Cerebellar nuclear complex (tissue), 1 donor: ENCODE measurements at places on chromosomes 12 and 14.

GRCh38 chr12:44285321-44285960 is 449.6 kb downstream of the TMEM117 start:
- peak; percentile 59 for DNase-seq

- no peak for DNase-seq
These were observed 83.1 kb downstream of the AACS start for GRCh38 chr12:125148316-125148715.

DNA sequence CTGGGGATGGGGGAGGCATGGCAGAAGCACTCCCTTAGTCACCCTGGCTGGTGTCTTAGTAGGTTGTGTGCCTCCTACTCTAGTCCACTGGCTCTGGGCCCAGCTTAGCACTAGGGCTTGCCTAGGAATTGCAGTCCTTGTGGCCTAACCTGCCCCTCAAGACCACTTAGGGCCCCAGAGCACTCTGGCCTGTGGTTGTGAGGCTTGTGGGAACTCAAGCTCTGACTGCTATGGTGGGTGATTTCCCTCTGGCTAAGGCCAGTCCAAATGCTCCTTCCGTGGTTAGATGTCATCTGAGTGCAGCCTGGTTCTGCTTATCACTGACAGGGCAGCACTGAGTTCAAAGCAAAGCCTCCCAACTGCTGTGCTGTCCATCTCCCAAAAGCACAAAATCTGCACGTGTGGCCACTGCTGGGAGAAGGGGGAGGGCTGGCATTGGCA is 20.2 kb downstream of the FGD4 start:
- no peak for DNase-seq

GRCh38 chr14:99609245-99610170 is 5.5 kb upstream of the CCDC85C start:
- no peak for DNase-seq

DNA sequence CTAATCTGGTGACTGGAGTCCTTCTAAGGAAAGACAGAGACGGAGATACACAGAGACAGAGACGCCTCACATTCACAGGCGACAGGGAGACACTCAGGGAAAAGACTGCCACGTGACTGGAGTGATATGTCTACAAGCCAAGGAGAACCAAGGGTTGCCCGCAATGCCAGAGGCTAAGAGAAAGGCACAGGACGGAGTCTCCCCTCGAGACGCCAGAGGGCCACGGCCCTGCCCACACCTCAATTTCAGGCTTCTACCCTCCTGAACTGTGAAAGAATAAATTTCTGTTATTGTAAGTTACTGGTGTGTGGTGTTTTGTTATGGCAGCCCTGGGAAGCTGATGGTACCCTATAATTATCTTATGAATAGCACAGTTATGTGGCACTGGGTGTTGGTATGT is 11.6 kb upstream of the RAN start:
- no peak for DNase-seq

DNA sequence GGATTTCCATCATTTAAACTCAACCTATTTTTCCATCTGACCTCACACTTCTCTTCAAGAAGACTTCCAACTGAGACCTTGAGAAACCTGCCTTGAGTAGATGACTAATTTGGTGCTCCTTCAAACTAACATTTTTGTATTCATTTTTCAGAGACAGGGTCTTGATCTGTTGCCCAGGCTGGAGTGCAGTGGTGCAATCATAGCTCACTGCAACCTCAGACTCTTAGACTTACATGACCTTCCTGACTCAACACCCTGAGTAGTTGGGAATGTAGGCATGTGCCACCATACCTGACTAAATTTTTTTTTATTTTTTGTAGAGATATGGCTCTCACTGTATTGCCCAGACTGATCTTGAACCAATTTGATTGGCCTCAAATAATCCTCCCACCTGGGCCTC is 389.9 kb downstream of the PDZRN4 start:
- DNase-seq, result no peak

DNA sequence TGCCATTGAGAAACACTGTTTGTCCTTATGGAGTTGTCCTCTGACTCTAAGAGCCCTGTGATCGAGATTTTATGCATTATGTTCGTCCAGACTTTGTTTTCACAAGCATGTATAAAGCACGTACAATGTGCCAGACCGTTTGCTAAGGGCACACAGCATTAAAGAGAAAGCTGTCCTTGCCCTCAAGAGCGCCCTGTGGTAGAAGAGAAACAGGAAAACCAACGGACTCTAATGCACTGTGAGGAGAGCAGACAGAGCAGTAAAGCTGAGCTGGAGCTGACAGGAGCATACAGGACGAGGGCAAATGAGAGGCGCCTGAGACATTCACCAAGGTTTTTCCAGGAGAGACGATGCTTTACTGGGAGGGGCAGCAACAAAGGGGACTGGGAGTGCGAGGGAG is 66.2 kb upstream of the OVCH1 start:
- no peak for DNase-seq

- no peak for DNase-seq
These were observed 28.2 kb upstream of the PTGR2 start for GRCh38 chr14:73823339-73823885.

DNA sequence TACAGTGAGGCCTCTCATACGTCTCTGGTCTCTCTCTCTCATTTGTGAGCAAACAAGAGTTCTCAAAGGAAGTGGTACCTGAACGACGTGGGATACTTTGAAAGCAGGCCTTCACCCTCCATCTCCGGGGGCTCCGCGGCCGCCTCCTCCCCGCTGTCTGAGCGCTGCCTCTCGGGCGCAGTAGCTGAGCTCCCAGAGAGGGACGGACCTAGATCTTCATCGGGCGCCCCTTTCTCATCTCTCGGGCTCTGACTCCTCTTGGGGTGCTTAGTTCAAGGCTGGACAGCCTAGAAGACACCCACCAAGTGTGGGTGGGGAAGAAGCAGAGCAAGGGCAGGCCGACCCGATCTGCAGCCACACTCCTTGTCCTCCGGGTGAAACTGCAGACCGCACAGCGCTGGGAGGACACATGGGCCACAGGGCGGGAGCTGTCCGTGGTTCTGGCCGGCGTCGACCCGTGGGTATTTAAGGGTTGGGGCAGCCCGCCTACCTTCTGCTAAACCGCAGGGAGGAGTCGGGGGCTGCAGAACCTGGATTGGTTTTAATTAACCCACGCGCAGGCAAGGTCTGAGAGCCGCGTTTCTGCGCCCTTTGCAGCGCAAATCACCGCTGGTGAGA is 92.7 kb downstream of the PAH start:
- DNase-seq, result no peak

- DNase-seq, result no peak
These were observed 775.7 kb downstream of the TMTC2 start for GRCh38 chr12:83462419-83462818.

- no peak for DNase-seq
These were observed 58.4 kb downstream of the LLPH start for GRCh38 chr12:66072135-66072534.

DNA sequence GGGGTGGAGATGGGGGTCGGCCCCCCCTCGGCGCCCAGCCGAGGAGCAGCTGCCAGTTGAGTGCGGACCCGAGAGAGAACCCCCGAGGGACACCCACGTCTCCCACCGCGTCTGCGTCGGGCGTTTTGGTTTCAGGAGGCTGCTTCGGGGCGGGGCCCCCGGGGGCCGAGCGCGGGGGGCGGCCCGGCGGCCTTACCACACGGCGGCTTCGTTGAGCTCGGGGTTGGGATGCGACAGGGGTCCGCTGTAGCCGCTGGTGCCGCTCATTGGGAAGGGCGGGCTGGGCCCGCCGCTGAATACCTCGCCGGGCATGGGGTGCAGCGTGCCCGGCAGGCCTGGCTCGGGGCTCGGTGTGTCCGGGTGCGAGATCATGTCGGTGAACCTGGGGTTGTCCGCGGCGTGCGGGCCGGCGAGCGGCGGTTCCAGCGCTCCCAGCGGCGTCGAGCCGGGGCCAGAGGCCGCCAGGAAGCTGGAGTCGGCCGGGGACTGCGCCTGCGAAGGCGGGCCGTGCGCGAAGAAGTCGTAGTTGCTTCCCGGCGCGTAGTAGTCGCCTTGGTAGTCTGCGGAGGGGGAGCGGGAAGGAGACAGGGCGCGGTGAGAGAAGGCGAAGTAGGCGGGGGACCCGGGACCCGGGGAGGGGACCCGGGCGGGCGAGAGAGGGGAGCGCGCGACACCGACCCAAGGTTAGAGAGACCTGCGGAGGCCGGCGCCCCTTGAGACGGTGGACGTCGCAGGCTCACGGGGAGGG is 8.5 kb downstream of the LHX5 start:
- DNase-seq, result no peak

- no peak for DNase-seq
These were observed 113.3 kb upstream of the ATP2B1 start for GRCh38 chr12:89821896-89822295.

DNA sequence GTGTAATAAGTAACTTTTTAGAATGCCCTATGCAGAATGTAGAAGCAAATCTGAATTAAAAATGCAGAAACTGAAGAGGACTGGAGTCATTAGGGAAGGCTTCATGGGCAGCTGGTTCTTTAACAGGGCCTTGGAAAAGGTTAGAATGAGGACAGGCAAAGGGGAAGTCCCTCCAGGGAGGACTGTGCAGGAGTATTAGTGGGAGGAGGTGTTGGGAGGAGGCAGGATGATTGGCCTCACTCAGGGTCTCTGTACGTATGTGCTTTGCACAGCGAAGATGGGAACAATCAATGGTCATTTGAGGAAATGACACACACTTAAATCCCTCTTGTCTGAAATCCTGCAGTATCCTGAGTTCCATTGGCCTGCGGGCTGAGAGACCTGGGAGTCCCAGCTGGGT is 119.7 kb downstream of the PTCSC3 start:
- DNase-seq, result no peak

DNA sequence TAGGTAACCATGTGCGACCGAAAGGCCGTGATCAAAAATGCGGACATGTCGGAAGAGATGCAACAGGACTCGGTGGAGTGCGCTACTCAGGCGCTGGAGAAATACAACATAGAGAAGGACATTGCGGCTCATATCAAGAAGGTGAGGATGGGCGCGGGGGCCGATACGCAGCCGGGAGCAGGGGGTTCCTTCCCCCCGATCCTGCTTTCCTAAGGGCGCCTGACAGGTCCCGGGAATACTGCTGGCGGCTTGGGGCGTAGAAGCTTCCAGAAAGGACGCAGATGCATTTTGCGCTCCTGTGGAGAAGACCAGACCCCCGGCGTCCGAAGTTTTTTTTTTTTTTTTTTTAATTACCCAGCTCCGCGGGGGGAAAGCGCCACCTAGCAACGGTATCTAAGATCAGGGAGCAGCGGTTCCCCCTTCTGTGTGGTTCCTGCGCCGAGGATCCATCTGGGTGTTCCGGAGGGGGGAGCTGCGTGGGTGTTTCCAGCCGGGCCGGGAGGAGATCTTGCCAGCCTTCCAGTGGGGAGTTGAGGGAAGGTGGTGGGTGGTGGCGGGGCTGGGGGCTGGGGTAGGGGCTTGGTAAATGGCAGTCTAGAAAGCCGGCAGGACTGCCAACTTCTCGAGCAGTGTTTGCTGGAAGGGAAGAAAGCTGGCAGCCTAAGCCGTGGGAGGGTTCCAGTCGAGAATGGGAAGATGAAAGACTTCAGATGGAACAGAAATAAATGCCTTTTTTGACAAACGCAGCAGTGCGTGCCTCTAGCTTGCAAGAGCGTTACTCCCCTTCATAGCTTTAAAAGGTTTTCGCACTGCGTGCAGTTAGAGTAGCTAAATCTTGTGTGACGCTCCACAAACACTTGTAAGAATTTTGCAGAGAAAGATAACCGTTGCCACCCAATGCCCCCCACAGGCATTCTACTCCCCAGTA is 764 bp downstream of the DYNLL1 start:
- peak; percentile 38 for DNase-seq

DNA sequence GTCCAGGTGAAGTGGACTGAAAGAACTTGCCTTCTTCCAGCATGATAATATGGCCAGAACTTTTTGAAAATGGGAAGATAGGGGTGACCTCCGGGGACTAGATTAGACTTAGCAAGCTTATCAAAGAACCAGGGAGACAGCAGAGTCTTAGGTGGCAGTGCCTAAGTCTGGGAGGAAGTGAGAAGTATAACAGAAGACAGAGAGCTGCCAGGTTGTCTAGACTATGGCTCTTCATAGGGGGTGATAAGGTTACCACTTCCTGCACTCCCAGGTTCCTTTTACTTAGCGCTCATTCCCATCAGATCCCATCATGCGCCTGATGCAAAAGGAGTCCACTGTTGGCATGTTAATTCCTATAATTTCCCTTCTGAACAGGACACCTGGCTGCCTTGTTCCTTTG is 69.9 kb downstream of the PLXNC1 start:
- DNase-seq, result no peak

GRCh38 chr12:20453756-20454310 is 85.5 kb downstream of the PDE3A start:
- DNase-seq, result no peak

DNA sequence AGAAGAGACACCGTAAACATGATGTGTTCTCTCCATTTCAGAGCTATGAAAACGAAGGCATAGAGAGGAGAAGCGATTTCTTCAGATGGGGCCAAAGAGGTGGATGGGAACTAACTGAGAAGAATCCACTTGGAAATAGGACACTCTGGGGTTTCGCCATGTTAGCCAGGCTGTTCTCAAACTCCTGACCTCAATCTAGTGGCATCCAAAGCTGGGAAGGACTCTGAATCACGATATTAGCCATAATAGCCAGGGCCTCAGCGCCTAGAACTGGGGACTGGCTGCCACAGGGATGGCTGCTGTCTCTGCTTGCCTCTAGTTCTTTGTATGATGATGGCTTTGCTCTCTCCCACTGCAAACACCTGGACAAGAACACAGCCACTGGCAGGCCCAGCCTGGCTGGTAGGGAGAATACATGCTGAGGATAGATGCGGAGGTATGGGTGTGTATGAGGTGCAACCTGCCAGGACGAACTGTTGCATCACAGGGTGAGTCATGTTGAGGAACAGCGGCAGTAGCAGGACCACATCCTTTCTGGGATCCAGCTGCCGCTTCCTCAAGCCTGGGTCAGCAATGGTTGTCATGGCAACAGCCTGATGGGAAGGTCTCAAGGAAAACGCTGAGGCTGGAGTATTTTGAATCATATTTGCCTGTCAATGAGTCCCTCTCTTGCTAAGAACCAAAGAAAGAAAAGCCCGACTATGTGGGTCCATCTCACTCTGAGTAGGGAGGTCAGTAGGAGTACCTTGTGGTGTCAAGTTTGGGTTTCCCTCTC is 31.1 kb downstream of the CCDC177 start:
- no peak for DNase-seq

GRCh38 chr14:23525611-23526010 is 26.0 kb downstream of the ZFHX2 start:
- no peak for DNase-seq

DNA sequence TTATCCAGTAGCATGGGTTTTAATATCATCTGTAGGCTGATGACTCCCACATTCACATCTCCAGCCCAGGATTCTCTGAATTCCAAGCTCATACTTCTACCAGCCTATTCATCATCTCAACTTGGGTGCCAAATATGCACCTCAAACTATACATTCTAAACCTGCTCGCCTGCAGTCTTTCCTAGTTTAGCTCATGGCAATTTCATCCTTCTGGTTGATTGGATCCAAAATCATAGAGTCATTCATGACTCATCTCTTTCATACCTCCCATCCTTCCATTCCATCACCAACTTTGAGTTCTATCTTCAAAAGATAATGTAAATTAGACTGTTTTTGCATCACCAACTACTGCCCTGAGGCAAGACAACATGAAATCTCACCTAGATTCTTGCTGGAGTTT is 99.7 kb upstream of the EGLN3 start:
- no peak for DNase-seq
